ENCODE measurements at places on chromosomes 13 and 19.

GRCh38 chr19:13689085-13689484 is 75.2 kb upstream of the MRI1 start:
- DNase-seq: no peak

GRCh38 chr19:2869618-2870017 is 2.5 kb downstream of the ZNF556 start:
- DNase-seq: no peak

DNA sequence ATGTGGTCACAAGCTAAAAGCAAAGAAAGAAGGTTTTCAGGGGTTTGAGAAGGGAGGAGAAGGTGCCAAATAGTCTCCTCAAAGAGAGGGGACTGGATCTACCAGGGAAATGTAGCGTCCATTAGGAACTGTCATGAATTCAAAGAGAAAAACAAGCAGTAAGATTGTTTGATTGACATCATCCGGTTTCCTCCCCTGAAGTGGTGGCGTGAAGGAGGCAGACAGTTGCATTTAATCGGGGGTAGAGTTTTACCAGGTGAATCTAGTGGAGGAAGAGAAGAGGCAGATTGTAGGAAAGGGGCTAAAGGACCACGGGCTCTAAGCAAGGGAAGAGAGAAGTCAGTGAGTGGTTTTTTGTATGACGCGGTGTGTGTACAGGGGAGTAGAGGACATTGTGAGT is 13.0 kb upstream of the CYSLTR2 start:
- no peak for DNase-seq

DNA sequence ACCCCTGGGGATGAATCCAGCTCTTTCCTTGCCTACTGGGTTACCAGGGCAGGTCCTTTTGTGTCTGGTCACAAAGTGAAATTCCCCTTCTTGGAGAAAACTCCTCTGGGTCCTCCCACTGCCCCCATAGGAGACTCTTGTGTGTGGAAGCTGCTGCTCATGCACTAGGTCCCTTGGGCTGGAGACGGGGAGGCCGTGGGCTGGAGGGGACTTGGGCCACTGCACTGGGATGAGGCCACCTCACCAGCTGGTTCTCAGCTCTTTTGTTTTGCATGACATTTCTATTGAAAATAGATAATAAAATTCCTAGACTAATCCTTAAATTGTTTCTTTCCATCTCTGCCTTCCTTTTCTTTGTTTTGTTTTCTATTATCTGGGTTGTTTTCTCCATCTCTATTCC is 62.4 kb downstream of the TEX29 start:
- no peak for DNase-seq

- DNase-seq: no peak
Observed at GRCh38 chr19:2324220-2324948, 4.0 kb downstream of the LSM7 start.

DNA sequence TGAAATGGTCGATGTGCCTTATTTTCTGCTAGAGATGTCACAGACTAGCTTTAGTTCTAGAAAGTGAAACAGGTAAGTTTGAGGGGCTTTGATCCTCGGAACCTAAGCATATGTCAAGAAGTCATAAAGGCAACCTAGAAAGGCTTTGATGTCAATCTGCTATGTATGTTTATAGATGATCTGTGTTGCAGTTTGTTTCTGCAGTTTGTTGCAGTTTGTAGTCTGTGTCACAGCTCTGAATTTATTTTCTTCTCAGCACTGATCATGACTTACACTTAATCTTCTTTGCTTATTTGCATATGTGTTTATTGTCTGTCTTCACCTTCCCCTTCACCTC is 5.9 kb downstream of the LSM14A start:
- DNase-seq: no peak

GRCh38 chr19:7152568-7152967 is 83.1 kb downstream of the ZNF557 start:
- DNase-seq: no peak

DNA sequence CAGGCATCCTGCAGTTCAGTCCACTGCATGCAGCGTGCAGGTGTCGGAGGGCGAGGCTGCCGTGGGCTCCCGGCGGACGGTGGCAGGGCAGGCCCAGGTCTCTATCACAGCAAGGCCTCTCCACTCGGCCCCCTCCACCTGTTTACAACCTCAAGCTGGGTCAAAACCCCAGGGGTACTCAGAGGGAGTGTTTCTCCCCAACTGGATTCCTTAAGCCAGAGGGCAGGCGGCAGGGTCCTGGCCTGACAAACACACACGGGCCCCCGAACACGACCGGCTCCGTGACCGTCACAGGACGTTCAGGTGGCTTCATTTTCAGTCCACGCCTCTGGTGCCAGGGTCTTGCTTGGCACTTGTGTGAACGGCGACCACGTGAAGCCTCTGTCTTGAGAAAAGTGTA is 23.5 kb downstream of the RASA3 start:
- peak; percentile 30 for DNase-seq

- no peak for DNase-seq
Observed at GRCh38 chr19:48539503-48540096, 12.4 kb upstream of the SULT2B1 start.

- peak; percentile 57 for DNase-seq
Observed at GRCh38 chr19:7850000-7850813, 20.2 kb downstream of the EVI5L start.

DNA sequence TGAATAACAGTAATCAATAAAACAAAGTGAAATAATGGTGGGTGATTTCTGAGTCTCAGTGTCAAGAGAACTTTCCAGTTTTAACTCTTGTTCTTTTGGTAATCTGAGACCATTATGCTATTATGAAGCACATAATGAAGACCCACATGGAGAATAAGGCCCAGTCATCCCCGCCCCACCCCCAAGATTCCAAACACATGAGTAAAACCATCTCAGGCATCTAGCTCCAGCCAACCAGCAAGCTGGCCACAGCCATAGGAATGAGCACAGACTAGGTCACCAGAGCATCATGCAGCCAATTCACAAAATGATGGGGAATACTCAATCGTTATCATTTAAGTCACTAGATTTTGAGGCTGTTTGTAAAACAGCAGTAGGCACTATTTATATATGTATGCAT is 1769.0 kb upstream of the PCDH20 start:
- DNase-seq: no peak

- no peak for DNase-seq
Observed at GRCh38 chr13:73535341-73535740, 476.5 kb downstream of the KLF5 start.

GRCh38 chr13:74129500-74130191 is 4.6 kb downstream of the KLF12 start:
- DNase-seq: no peak

Measured in left ventricle myocardium superior (tissue), 1 donor.